ENCODE measurements at places on chromosomes 1 and 21.

GRCh38 chr1:222187566-222188332 lies 360.2 kb downstream of the HHIPL2 start:
- DNase-seq, result no peak

DNA sequence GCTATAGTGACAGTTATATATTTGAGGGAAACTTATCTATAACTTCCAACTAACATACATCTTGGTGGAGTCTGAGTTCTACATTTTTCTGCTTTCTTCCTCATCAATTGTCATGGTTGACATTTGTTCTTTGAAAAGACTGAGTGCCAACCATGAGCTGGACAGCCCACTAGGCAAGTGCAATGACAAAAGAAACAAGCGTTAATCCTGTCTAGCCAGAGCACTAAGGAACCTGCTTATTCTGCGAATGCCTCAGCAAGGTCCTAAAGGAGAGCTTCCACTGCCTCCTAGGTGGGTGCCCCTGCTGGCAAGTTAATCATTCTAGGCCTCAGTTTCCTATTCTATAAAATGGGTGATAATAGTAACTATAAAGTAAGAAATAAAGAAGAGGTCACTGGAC lies 44.8 kb downstream of the IRF2BP2 start:
- DNase-seq, result no peak

DNA sequence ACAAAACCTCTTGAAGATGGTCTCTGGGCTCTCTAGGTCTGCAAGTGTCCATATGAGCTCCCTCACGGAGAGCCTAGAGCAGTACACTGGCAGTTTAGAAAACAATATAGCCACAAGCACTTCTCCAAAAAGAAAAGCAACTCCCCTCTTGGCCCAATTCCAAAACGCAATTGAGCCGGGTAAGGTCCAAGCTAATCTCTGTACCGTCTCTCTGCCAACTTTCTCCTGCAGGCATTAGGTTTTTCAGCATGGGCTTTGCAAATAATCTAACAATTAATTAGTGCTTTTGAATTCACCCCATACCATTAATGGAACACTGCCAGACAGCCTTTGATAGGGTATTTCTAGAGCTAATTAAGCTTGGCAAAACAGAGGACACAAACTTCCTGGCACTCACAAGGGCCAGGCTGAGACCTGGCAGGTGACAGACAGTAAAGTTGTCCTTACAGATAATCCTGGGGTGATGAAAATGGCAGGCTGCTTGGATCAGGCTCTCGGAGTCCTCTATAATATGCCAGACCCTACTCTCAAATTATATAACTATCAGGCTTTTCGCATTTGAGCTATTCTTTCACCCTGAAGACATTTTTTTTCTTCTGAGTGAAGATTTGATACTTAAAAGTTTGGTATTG lies 39.8 kb downstream of the TGFBR3 start:
- peak; percentile 63 for DNase-seq

- DNase-seq, result no peak
These were observed 225.8 kb upstream of the TNR start for GRCh38 chr1:175969231-175969630.

GRCh38 chr1:54499360-54500106 lies 48.5 kb upstream of the ACOT11 start:
- DNase-seq, result peak; percentile 55

DNA sequence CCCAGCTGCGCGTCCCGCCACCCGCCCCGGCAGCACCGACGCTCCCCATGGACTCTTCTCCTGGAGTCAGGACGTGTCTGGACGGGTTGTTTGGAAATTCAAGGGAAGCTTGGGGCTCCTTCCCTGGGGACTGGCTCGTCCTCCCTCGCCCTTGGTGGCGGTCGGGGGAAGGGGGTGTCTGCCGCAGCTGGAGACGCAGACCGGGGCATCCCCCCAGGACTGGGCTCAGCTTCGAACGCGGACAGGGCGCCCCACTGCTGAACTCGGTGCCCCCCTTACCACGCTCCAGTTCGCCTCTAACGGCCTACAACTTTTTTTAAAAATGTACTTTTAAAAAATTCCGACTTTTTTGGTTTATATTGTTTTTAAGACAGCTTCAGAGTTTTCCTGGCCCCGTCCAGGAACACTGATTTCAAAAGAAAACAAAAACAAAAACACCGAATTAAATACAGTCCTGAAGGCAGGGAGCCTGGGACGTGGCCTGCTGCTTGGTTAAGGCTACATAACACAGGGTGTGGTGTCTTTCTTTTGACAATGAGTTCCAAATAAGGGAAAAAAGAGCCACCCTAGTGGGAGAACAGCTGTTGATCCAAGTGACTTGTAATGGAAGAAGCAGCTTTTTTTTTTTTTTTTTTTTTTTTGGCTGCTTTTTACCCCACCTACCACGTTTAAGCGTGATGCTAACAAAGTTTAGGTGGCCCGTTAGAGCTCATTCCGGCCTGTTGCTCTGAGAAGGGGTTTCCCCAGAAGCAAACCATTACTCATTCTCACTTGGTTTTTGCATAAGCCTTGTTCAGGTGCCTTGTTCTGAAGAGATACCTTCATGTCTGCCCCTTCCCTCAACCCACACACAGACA lies 862 bp upstream of the DIPK1A start:
- peak; percentile 31 for DNase-seq

- DNase-seq, result no peak
These were observed 47.6 kb downstream of the RPL5 start for GRCh38 chr1:92879316-92879968.

GRCh38 chr1:1847890-1848289 lies 43.0 kb downstream of the GNB1 start:
- DNase-seq, result no peak

DNA sequence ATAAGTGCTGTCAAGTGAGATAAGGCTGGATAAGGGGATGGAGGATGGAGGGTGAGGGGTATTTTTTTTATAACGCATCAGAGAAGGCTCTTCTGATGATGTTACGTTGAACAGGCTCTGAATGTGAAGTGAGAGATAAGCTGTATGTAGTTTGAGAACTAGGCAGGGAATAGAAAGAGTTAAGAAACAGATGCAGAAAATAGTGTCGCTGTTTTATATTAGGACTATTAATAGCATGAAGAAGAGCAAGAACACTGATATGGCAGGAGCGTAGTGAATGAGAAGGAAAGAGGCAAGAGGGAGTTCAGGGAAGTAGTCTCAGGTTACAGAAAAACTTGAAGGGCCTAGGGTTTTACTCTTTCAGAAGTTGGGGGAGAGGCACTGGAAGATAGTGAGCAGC lies 59.8 kb downstream of the GPR88 start:
- DNase-seq, result peak; percentile 35

GRCh38 chr1:38940339-38941047 lies 1.1 kb downstream of the RHBDL2 start:
- no peak for DNase-seq

DNA sequence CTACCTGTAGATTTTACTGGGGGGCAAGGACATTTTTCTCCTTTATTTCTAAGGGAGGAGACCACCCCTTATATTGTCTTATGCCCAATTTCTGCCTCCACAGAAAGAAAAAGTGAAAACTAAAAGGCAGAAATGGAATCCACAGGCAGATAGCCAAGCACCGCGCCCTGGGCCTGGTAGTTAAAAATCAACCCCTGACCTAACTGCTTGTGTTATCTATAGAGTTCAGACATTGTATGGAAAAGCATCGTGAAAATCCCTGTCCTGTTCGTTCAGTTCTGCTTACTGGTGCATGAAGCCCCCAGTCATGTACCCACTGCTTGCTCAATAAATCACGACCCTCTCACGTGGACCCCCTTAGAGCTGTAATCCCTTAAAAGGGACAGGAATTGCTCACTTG lies 33.7 kb upstream of the IL6R start:
- no peak for DNase-seq

GRCh38 chr1:230069796-230070195 lies 2.8 kb downstream of the GALNT2 start:
- DNase-seq, result no peak

GRCh38 chr1:229203030-229203751 lies 67.7 kb upstream of the RAB4A start:
- peak; percentile 75 for DNase-seq

DNA sequence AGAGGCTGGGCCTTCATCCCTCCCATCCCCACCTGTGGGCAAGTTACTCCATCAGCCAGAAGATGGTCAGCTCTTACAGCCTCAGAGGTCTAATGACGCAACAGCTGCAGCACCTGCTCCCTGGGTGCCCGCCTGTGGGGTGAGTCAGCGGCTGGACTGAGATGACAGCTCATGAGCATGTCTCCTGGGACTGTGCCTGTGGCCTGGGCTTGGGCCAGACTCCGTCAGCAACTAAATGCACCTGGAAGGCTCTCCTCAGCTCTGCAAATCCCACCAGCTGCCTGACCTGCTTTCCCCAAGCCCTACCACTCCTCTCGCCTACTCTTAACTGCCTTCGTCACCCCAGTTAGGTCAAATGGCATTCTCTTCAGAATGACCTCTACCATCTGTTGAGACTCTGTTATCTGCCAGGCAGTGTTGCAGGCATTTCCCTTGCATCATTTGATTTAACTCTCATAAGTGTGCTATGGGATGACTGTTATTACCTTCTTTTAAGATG lies 47.7 kb downstream of the ETS2 start:
- DNase-seq, result peak; percentile 95

GRCh38 chr1:26156285-26157038 lies 2.4 kb upstream of the FAM110D start:
- DNase-seq, result no peak

DNA sequence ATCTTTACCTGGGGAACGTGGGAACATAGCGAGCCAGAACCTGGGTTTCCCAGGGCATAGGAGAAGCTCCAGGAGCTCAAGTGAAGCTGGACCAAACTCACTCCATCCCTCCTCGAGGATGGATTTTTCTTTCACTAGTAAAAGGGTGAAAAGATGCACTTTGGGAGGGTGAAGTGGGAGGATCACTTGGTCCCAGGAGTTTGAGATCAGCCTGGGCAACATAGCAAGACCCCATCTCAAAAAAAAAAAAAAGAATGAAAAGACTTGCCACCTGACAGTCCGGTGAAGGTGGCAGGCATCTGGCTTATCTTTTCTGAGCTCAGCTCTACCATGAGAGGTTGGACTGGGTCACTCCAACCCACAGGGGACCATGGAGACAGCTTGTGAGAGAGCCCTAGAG lies 42.3 kb downstream of the CHAF1B start:
- DNase-seq, result no peak

DNA sequence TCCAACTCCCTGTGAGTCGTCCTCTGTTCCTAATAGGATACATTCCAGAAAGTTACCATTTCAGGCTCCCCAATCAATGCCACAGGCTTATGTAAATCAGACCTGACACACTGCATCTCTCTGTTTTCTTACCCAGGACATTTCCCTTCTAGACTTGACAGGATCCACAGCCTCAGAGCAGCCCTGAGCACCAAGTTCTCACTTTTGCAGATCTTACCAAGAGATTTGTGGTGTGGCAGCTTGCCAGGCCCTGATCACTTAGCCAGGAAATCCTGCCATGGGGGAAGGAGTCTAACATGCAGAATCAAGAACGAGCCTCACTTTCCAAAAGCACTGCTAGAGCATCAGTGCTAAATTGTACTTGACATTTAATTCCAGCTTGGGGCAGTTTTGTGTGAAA lies 202.9 kb downstream of the TBX15 start:
- peak; percentile 7 for DNase-seq

DNA sequence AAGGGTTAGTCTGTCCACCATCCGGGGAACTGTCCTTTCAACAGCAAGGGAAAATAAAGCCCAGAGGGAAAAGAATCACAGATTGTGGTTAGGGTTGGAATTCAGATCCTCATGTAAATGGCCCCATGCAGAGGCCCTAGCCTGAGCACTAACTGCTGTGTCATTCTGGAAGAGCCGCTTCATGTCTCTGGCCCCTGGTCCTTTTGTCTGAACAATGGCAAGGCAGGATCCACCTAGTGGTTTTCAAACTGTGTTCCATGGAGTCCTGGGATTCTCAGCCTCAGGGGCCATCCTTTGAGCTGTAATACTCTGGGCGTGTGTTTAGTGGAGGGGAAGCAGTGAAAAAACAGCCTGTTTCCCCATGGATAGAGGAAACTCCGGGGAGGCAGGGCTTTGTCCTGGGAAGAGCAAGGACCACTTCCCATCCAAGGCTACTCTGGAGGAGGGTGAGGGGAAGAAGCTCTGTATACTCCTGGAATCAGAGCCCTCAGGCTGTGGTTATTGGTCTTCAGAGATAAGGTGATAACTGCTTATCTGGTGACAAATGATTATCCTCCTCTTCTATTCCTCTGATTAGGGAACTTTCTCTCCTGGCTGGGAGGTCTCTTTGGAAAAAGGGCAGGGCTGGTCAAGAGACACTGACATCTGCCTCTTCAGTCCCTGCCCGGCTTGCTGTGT lies 19.2 kb downstream of the PAX7 start:
- peak; percentile 7 for DNase-seq

DNA sequence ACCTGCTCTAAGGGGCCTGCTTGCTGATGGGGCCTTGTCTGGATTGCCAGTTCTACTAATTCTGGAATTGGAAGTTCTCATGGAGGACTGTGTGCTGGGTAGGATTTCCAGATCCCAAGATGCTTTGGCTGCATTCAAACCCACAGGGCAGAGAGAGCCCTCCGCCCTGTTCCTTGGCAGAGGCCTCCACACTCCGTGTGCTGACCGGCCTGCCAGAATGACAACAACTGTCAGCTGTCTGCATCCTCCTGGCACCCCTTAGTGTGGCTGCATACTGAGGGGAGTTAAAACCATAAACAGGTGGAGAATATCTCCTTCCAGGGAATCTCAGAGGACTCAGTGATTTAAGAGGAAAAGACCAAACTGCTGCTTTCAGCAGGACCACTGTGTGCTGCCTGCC lies 60.7 kb downstream of the ADARB1 start:
- DNase-seq, result no peak
